Fibroblast of villous mesenchyme (primary cell): ENCODE measurements at places on chromosomes 2 and 18.

DNA sequence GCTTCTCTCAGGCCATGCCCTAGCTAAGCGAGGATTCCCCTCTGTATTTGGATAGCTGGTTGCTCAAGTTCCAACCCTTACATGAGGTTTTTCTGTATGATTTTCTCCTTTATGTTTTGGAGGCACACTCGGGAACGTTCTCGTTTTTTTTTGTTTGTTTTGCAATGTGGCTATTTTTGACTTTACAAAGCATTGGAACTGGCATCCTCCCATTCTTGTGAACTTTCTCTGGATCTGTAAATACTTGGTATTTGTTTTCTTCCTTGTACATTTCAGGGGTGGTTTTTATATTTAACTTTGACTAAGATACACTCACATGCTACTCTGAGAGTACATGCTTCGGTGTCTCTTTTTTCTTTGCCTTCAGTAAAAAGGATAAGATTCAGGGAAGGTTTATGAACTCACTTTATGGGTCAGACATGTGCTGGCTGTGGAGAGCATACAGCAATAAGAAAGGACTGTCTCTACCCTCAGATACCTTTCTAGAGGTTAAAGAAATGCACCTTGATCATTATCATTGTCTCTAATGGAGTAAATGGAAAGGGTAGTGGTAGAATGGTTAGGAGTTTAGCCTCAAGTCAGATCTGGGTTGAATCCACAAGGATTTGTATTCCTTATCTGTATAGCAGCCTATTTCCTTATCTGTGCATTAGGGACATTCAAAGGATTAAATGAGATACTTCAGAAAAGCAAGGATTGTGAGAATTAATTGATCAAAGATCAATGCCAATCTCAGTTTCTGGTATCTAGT lies 61.9 kb downstream of the MEIS1 start:
- no peak for DNase-seq

GRCh38 chr2:168224346-168224745 lies 23.0 kb downstream of the STK39 start:
- no peak for DNase-seq

GRCh38 chr2:126908721-126909177 lies 10.1 kb downstream of the TEX51 start:
- DNase-seq = no peak

- DNase-seq = peak; percentile 52
These were observed 51.9 kb downstream of the SLC4A1AP start for GRCh38 chr2:27715318-27716210.

DNA sequence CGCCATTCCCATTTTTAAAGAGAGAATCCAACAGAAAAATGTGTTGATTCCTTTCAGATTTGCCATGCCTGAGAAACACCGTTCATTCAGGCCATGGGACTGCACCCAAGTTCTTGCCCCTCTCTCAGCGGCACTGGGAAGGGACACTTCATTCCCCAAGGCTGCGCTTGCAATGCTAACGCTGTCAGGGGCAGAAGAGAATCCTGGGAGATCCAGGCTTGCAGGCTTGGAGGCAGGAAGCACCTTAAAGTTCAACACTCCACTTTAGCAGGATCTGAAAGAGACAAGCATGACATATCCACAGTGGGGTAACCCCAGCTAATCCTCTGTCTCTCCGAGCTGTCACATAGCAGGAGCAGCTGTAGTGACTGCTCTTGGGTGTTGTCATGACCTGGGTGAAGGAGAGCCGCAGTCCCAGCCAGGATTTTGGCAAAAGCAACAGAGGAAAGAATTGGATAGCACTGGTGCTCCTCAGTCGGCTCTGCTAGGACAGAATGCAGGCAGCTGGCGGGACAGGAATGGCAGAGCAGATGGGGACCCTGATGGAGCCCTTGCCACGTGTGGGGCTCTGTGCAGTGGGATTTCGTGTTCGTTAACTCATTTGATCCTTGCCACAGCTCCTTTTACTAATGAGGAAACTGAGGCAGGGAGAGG lies 22.0 kb upstream of the ODC1 start:
- no peak for DNase-seq
